ENCODE measurements at places on chromosomes 5 and 9.

DNA sequence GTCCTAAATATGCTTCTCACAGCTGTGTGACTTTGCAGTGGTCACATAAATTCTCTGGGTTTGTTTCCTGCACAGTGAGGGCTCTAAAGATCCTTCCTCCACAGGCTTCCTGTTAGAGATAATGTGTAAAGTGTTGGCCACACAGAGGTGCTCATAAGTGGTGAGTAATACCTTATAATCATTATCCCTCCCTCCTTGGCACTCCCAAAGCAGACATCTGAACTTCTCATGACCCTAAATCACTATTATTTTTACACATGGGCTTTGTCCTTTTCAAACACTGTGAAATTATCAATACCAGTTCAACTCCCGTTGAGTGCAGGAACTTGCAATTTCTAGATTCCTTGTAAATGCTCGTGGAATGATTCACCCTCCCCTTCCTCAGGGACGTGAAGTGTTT, 100.2 kb downstream of the BRINP1 start:
- DNase-seq, result no peak

DNA sequence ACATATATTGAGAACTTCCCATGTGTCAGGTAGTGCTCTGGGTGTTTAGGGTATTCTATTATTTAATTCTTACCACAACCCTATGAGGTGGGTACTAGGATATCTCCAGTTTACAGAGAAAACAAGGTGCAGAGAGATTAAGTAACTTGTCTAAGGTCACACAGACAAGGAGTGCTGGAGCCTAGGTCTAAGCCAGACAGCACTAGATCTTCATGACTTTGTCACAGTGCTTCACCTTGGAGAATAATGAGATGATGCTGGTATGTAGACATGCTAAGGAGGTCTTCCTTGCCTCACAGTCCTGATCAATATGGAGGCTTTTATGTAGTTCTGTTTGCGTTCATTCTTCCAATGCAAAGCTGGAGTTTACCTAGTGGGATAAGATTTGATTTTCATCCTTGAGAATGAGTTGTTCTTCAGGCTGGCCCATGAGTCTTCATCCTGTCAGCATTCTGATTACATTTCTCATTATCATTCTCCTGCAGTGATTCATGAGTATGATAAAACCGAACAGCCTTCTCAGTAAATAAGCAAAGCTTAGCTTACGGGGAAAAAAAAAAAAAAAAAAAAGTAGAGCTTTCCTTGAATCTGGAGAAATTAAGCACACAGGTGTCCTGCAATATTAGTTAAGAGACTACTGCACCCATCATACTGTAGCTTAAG, 176.3 kb downstream of the C9orf152 start:
- DNase-seq, result no peak

DNA sequence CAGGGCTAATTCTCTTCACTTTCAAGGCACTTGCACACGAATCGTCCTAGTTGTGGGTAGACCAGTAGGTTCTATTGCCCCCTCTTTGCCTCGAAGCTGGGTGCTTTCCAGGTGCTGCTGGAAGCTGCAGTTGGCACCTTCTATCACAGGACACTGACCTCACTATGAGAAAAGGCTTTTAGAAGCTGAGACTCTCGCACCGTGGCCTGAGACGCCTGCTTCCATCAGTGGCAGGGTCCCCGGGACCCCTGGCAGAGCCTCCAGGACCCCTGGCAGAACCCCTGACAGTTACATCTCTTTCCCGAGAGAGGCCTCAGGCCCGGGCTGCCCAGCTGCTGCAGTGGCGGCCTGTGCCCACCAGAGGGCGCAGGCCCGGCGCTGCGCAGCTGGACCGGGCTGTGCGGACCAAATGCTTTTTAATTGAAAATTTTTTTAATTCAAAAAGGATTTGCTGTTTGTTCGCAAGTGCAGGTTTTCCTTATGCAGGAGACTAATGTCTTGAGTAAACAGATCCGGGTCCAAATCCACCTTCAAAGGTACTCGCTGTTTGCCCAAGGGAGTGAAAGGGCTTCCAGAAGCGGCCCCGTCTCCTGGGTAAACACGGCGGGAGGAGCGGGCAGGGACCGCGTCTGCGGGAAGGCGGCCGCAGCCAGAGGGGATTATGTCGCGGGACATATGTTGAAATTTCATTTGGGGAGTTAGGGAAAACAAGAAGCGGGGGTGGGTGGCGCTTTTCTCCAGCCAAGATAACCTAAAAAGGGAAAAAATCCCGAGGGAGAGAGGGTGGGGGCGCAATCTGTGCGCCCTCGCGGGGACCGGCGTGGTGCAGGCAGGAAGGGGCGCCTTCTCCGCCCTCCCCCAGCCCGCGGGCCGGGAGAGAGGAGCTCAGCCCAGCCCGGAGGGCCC, 114.5 kb upstream of the LMX1B start:
- DNase-seq, result peak; percentile 35

- DNase-seq, result no peak
These were observed 58.3 kb downstream of the FAM81B start for GRCh38 chr5:95449460-95449859.

- no peak for DNase-seq
These were observed 32.7 kb upstream of the DMRTA1 start for GRCh38 chr9:22413884-22414283.

- DNase-seq, result no peak
These were observed 313.4 kb downstream of the DEPDC1B start for GRCh38 chr5:60386436-60387050.

DNA sequence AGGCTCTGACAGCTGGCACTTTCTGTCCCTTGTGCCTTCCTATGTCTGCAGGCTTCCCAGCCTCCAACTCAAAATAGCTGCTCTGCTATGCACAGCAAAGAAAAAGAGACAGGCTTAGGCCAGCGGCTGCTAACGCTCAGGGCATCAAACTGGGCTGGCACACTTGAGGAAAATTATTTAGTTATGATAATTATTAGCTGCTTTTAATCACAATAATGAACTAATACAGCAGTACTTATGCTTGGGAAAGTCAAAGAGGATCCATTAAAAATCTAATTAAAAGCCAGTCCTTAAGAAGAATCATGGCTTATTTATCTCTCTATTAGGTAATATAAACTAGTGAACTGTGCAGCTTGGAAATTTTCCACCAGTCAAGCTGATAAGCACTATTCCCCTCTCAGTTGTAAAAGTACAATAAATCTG, 233.2 kb downstream of the SLIT3 start:
- no peak for DNase-seq

GRCh38 chr9:96299823-96300222, 2.2 kb downstream of the HSD17B3 start:
- DNase-seq, result no peak

GRCh38 chr5:160702934-160703333, 149.1 kb downstream of the ATP10B start:
- DNase-seq, result no peak

DNA sequence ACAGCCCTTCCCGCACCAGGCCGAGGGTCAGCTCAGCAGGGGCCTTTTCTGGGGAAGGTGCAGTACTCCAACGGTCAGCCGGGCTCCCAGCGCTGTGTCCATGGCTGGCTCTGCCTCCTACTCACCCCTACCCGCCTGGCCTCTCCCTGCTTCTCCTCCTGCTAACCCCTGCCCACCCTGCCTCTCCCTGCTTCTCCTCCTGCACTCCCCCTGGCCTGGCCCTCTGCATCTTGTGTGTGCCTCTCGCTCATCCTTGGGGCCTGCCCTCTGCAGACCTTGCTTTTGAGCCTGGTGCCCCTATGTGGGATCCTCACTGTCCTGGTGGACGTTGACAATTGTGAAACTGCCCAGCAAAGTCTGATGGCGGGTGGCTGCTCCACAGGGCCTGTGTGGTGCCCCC, 274.6 kb upstream of the IRX2 start:
- DNase-seq, result no peak

Measured in activated CD4-positive, alpha-beta T cell treated with anti-CD3 and anti-CD28 coated beads for 4 hours (primary cell).